ENCODE measurements at places on chromosomes 5 and 9. TPM values are rescaled to one million over a fixed set of nuclear protein-coding genes. Genes with fewer than 3 reads are reported as not detected.

PRKAA1 gene
- 58.6 TPM for total RNA-seq

DNA sequence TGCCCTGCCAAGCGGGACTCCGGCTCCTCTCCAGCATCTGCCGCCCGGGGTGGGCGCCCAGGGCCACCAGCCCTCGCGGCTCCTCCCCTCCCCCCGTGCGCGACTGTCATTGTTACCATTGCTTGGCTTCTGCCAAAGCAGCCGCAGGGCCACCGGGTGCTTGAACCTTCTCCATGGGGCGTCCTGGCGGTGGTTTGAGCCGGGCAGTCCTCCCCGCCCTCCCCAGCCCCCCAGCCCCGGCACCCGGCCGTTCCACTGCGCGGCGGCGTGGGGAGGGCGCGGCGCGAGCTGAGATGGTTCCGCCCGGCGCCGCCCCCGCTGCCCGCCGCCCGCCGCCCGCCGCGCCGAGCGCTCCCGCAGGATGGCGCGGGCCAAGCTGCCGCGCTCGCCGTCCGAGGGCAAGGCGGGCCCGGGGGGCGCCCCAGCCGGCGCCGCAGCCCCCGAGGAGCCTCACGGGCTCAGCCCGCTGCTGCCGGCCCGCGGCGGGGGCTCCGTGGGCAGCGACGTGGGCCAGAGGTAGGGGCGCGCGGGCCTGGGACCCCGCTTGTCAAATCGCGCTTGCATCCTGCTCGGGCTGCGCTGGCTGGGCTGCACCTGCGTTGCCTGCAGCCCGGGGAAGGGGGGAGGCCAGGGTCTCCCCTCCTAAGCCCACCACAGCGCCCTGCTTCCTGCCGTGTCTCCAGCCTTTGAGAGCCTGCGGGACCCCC is 34.4 kb downstream of the KCNT1 start:
- DNase-seq = no peak

TAF1L gene
- total RNA-seq = not detected

- no peak for DNase-seq
Measured at GRCh38 chr9:131277910-131278701, 1.8 kb upstream of the FAM78A start.

SAXO1 gene
- 0.48 TPM for total RNA-seq

C9orf153 gene
- total RNA-seq = not detected

DNA sequence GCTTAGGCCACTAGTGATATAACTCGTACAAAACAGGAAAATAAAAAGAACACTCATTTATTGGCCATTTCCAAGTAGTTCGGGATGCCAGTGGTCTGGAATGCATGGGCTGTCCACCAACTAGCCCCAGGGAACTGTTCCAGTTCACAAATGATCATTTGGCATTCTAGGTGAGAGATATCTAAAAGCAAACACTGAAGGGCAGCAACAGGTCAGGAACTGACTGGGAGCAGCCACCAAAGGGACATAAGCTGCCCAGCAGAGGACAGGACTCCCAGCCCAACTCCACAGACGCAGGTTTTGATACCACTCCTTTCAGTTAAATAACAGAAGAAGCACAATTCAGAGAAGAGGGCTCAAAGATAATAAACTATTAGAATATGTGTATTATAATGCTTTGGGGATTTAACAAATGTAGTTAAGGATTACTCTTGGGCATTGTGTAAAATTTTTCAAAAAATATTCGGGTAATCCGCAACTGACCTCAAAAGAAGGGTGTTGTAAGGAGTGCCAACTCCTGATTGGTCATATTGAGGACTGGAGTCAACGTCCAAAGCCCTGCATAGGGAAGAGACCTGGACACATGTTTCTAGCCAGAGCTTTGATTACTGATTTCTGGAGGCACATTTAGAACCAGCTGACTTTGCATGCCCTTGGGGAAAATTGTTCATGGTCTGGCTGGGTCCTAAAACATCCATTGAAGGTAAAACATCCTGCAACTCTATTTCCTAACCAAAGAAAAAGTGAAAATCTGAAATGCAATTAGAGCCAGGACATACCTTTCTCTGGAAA is 320.0 kb downstream of the DNAH5 start:
- no peak for DNase-seq

PCDHGB1 gene
- total RNA-seq = 1.8 TPM

GRCh38 chr9:85743275-85744128 is 1.7 kb upstream of the AGTPBP1 start:
- DNase-seq = no peak

GRCh38 chr9:27632254-27632653 is 59.0 kb upstream of the C9orf72 start:
- DNase-seq = no peak

GRCh38 chr5:122126756-122127321 is 2.5 kb upstream of the ZNF474 start:
- DNase-seq = no peak

IL5 gene
- total RNA-seq = not detected

ZDHHC21 gene
- total RNA-seq = 10.1 TPM

FAF2 gene
- total RNA-seq = 46.5 TPM

- DNase-seq = no peak
Measured at GRCh38 chr9:3118081-3118480, 274.2 kb upstream of the PUM3 start.

SAPCD2 gene
- 21.9 TPM for total RNA-seq
